ENCODE measurements at places on chromosomes 5 and 9. TPM values are rescaled to one million over a fixed set of nuclear protein-coding genes. Genes with fewer than 3 reads are reported as not detected.

The TMEM252 gene
- not detected for total RNA-seq

The GFI1B gene
- 0.32 TPM for total RNA-seq

The FRRS1L gene
- not detected for total RNA-seq

The CDX1 gene
- under 0.01 TPM for total RNA-seq

The LCN12 gene
- not detected for total RNA-seq

- peak; percentile 86 for DNase-seq
Observed at GRCh38 chr5:96408210-96408777, 24.8 kb downstream of the PCSK1 start.

The GOLM1 gene
- total RNA-seq, result 34.1 TPM

Data from fibroblast of villous mesenchyme (primary cell).